ENCODE measurements at places on chromosomes 7 and 10. TPM values are rescaled to one million over a fixed set of nuclear protein-coding genes. Genes with fewer than 3 reads are reported as not detected.

Gene HTRA1
- not detected for total RNA-seq

DNA sequence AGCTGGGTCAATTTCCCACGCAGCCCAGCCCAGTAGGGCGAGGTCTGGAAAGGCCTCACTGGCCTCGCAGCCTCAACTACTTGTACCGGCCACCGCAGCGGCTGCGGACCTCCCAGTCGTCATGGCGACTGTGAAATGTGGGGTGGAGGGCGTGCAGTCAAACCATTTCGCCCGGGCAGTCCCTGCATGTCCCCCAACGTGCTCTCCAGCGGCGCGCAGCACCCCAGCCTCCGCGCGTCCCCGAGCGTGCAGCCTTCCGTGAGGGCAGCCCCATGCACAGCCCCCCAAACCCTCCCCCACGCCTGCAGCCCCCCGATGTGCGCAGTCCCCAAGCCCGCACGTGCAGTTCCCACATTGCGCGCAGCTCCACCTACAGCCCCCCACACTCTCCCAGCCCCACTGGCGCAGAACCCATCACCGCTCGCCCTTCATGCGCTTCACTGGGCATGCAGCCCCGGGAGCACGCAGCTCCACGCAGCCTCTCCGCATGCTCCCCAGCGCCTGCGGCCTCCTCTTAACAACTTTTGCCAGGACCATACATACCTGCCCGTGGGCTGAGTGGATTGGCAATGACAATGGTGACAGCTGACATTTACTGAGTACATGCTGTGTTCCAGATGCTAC is 34.5 kb upstream of the SFTPD start:
- no peak for DNase-seq

DNA sequence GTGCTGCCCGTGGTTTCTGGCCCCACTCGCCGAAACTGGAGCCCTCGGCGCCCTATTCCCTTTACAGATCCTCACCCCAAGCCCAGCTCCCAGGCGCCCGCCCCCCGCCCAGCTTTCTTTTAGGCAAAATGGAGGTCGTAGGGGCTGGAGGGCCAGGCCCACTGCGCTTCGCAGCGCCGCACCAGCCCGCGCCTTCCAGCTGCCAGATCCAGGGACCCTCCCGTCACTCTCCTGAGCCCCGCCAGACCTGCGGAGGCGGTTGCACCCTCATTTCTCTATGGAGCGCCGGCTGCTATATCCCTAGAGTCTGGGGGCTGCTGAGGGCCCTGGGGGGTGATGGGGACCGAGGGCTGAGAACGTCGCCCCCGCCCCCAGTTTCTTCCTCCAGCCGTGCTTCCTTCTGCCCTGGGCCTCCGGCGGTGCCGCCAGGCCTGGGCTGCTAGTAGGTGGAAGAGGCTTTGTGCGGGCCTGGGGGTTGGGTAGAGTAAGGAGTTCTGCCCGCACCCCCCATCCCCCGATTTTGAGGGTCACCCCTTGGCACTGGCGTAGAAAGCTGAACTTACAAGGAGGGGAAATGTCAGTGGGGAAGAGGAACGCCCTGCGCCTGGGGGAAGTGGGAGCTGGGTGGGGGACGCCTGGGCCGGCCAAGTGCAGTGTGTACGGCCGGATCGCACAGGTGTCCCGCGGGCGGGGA is 1.0 kb downstream of the GNB2 start:
- DNase-seq = no peak

DNA sequence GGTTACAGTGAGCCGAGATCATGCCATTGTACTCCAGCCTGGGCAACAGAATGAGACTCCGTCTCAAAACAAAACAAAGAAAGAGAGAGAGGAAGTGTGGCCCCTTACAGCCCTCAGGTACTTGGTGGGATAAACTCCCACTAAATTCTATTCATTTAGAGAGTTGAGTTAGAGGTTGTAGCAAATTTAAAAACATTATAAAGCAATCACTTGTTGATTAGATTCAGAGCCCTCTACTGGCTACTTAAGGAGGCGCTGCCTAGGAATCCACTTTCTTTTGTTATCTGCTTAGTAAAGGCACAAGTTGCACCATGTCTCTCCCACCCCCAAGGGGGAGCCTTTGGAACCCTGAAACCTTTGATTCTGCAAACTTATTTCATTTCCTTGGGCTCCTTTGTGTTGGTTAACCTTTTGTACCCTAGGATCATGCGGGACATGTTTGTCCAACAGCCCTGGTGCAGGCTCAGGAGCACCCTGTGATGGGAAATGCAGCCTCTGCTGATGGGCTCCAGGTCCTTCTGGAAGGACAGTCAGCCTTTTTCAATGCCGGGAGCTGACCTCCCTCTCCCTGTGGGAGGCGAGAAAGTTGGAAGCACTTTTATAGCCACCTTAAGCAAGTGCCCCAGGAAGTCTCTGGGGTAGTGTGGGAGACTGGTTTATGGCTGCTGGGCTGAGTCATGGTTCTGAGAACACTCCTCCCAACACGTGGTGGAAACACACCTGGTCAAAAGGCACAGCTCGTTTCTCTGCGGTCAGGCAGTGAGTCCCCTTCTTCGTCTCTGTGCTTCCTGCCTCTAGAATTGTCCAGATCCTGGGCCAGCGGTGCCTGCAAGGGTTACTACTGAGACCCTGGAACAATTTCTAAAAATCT is 2.3 kb downstream of the HKDC1 start:
- peak; percentile 82 for DNase-seq

- DNase-seq = no peak
These were observed 299.1 kb downstream of the PLXNA4 start for GRCh38 chr7:132276976-132277725.

Data from activated CD4-positive, alpha-beta T cell treated with anti-CD3 and anti-CD28 coated beads, Interleukin-2, amount 10 ng/mL, durations not matched to agents 7 days and 5 days (primary cell).